ENCODE measurements at places on chromosomes 2 and 18. TPM values are rescaled to one million over a fixed set of nuclear protein-coding genes. Genes with fewer than 3 reads are reported as not detected.
A peak's percentile ranks its signal among the peaks of the same experiment; 100 is the strongest.

The NETO1 gene
- total RNA-seq, result 34.2 TPM

The PLEK gene
- not detected for total RNA-seq

The OSBPL6 gene
- total RNA-seq, result 11.8 TPM

The RAB6C gene
- total RNA-seq, result not detected

The TPRKB gene
- total RNA-seq, result 46.1 TPM

The STEAP3 gene
- total RNA-seq, result 30.8 TPM

The IRS1 gene
- 23.9 TPM for total RNA-seq

The ANKRD53 gene
- 0.24 TPM for total RNA-seq

The ASB18 gene
- not detected for total RNA-seq

The IL1RN gene
- total RNA-seq, result 28.9 TPM

DNA sequence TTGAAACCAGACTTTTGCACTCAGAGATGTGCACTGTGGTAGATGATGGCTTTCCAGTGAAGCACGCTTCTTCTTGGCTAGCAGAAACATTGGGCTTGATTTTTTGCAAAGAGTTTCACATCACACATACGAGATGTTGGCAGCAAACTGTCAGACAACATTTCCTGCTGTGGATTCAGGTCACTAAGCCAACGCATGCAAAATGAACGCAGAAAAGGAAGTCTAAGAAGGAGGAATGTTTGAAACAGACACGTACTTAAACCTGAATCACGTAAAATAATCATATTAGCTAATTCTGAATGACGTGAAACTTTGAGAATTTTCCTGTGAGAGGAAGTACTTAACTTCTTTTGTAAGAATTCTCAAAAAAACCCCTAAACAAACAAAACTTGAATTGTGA, 88.1 kb downstream of the EPB41L3 start:
- no peak for DNase-seq

DNA sequence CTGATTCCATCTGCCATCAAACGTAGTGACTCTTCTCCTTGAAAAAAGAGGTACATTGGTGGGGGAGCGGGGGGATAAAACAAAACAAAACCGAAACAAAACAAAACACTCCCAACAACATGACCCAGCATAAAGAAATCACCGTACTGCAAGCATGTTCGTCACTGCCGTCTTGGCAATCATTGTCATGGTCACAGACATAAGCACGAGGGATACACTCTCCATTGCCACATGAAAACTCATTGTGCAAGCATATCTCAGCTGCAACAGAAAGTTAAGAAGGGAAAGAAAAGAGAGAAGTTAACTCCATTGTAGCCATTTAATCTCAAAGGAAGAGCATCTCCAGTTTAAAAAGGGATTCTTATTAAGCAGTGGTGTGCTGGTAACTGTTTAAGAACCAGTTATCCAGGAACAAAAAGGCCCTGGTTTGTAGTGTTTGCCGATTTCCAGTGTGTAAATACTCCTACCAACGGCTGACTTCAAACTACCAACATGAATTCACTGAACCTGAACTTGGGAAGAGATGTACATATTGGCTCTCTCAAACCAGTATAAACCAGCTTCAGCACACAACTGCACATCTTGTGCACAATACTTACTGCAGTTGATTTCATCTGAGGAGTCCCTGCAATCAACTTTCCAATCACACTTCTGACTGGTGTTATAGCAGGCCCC, 68.2 kb downstream of the LRP2 start:
- DNase-seq, result no peak

- DNase-seq, result no peak
Observed at GRCh38 chr2:119671016-119671415, 8.0 kb upstream of the TMEM177 start.

- no peak for DNase-seq
Observed at GRCh38 chr2:201139836-201140604, 24.1 kb downstream of the CFLAR start.

DNA sequence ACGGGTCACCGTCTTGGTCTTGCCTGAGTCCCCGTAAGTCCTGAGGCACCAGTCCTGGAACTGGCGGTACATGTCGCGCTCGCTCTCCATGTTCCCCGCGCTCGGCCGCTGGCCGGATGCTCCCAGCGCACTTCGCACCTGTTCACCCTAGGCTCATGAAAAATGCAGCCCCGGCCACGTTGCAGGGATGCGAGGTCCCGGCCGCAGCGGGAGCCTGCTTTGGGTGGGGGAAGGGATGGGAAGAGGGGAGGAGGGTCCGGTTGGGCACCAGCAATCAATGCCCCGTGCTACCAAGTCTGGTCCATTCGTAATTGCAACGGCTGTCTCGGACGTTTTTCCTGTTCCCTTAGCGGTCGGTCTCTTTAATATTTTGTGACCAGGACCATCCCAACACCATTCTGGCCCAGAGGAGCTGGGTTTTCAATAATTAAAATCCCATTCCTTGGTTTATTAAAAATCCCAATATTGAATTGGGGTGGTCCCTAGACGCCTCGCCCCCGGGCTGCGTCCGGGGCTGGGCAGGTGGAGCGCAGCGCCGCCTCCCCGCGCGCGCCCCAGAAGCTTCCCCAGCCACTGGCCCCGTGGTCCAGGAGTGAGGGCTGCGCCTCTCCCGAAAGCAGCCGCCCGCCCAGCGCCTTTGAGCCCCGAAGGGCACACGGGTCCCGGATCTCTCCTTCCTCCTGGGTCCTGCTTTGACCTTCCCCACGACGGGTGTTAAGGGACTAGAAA, 1.4 kb downstream of the NOL4 start:
- DNase-seq, result no peak

DNA sequence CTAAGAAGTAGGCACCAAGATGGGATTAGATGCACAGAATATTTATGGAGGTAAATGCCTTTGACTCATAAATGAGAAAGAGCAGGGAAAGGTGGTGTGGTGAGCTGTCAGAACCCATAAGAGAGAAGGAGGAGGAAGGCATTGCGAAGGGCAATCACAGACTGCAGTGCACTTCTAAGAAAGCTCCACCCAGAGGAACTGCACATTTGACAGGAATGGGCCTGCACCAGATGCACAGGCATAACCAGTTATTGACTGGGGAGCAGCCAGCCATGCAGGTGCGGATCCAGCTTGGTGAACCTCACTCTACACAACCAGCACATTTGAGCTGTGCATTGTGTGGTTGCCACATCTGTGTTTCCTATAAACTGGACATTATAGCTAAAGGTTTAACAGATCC, 62.2 kb upstream of the L3MBTL4 start:
- peak; percentile 30 for DNase-seq

- no peak for DNase-seq
Observed at GRCh38 chr2:205723179-205723578, 40.9 kb downstream of the NRP2 start.

DNA sequence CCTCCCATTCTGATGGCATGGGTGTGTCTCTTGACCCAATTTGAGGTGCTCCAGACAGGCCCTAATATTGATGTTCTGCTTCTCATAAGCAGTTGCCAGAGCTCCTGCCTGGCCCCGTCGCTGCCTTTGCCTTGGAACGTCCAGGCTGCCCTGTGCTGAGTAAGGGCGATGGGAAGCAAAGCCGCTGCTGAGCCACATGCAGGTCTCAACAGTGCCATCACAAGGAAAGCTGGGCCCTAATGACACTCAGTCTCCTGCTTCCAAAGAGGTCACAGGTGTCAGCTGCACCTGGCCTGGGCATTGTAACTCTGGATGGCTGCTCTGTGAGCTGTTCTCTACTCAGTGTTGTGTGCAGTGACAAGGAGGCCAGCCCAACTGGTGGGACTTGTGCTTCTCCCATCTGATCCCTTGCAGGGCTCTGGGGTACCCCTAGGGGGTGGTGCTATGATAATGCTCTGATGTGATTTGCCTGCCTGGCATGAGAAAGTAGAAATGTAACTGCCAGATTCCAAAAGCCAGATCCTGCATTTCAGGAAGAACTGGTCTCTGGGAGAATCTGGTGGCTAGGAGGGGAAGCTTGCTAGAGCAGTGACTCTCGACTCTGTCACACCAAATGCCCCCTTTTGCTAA, 8.7 kb downstream of the TTC39C start:
- DNase-seq, result no peak

GRCh38 chr18:5998166-5998881, 103.0 kb upstream of the TMEM200C start:
- DNase-seq, result no peak

DNA sequence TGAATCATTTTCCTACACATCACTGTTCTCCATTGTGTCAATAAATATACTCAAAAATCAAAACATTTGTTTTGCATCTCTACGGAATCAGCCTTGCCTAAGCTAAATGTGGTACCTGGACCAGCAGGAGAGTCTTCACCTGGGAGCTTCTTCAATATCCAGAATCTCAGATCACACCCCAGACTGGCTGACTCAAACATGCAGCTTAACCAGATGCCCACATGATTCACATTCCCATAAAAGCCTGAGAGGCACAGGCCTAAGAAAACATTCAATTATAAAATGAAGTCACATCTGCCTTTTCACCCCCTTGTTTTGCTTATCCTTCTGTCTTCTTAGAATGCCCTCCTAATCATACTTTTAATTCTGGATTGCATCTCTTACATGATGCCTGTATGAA, 1045.5 kb upstream of the NXPH2 start:
- peak; percentile 18 for DNase-seq

DNA sequence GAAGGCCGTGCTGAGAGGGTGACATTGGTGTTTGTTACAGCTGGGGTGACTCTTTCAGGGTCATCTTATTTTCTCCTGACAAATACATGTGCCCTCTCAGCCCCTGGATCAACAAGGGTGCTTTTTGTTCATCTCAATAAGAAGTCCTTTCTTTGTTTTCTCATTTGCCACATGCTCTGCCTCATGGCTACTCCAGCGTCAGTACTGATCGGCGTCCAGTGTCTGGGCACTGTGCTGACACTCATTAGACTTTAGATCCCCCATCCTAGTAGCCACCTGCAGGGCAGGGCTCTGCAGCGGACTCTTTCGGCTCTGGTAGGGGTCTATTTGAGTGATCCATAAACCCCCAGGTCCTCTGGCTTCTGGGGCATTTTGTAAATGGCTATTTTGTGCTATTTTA, 38.4 kb downstream of the NPPC start:
- no peak for DNase-seq

DNA sequence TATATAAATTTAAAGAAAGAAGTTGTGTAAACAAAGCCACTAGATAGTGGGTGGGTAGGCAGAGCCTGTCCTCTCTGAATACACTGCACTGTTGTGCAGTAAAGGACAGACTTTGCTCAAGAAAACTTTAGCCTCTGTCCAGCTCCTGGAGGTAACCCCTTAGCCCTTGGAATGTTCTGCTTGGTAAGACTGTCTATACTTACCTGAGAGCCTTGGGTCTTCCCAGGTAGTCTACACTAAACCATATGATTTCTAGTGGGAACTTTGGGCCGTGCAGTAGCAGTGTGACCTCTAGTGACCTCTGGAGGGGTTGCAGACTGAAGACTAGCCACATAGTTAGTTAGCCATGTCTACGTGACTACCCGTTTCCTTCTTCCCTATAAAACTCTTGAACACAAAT, 678.3 kb upstream of the NRXN1 start:
- DNase-seq, result no peak

DNA sequence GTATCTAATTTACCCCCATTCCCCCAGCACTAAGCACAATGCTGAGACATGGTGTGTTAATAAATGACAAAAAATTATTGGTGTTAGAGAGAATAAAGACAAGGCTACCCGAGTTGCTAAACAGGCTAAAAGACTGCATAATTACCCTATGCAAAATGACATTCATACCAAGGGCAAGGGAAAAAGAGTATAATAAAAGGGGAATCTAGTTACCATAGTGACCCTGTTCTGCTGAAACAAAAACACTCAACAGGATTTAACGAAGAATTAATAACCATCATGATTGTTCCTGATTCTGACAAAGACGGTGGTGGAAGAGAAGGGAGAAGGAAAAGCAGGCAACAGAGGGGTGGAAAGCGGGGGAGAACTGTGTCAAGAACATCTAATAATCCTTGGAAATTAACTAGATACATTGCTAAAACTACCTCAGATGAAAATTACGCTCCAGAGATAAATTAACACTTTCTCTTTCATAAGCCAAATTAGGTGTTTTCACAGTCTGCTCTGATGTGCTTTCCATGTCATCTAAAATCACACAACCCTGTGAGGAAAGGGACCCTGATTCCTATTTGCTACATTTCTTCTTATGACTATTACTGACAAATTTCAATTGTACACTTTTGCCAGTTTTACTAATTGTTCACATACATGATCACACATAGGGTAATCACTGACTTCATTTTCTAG, 25.5 kb downstream of the TTR start:
- no peak for DNase-seq

GRCh38 chr18:55247032-55247431, 287.8 kb upstream of the CCDC68 start:
- no peak for DNase-seq

DNA sequence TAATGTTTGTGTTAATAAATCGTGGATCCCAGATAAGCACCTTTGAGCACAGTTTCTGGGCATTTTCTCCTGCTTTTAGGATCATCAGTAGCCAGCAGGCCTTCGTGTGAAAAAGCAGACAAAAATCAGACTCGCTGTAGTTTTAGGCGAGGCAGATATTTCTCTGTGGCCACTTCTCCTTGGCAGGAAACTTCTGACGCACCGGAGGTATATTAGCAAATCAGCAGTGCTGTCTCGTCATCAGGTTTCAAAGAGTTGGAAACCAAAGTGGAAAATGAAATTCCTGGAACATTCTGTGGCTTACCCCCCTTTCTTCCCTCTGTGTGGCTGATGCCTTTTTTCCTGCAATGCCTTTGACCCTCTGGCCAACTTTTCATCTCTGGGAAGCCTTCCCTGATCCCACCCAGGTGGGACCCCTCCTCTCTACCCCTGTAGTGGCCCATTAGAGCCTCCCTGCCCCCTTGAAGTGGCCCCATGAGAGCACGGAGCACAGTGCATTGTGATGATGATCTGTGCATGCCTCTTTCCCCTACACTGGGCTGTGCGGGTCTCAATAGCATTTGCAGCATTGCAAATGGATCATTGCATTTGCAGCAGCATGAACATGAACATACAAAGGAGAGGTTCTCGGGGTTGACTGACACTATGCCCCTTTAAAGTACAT, 93.3 kb downstream of the RNF144A start:
- DNase-seq, result peak; percentile 32

- no peak for DNase-seq
Observed at GRCh38 chr2:235520787-235521186, 26.9 kb downstream of the AGAP1 start.

GRCh38 chr2:162382278-162382677, 38.3 kb downstream of the GCA start:
- DNase-seq, result no peak

- DNase-seq, result no peak
Observed at GRCh38 chr2:118773826-118774225, 73.6 kb downstream of the EN1 start.

DNA sequence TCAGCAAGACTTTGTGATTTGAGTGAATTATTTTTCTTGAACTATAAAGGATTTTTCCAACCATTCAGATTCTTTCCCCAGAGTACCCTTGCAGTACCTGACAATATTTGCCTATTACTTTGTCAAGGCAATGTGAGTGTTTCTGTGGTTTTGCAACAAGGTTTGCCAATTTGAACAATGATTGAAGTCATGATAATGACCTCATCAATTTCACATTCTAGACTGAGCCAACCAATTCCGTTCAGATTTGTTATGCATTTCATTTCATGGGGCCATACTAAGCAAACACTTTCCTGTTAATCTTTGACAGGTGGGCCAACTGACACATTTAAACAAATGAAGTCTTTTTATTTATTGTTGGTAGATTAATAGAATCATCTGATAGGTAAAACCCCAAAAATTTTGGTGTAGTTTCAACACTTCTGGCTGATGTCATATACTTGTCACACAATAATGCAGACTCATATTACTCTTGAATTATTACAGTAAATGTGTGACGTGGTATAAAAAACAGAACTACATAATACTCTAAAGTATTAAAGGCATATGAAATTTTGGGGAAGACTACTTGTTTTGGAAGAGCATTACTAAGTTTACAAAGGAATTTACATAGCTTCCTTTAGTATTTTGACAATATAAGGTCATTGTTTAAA, 526.4 kb downstream of the DPP10 start:
- DNase-seq, result no peak
